ENCODE measurements at places on chromosomes 1 and 21.

DNA sequence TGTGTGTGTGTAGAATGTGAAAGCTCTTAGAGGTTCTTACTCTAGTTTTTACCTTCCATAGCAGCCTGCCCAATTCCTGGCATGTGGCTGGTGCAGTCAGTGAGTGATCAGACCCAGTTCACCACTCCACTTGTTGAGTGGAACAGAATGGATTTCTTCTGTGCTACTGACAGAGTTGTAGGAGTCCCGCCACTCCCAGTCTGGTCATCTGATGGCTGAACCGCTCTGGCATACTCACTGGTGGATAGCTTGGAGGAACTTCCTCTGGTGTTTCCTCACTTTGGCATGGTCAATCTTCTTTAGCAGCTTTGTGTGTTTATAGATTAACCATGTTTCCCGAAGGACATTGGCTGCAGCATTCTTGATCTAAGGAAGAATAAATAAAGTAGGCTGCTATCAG is 106.7 kb upstream of the ADAR start:
- peak; percentile 60 for DNase-seq

DNA sequence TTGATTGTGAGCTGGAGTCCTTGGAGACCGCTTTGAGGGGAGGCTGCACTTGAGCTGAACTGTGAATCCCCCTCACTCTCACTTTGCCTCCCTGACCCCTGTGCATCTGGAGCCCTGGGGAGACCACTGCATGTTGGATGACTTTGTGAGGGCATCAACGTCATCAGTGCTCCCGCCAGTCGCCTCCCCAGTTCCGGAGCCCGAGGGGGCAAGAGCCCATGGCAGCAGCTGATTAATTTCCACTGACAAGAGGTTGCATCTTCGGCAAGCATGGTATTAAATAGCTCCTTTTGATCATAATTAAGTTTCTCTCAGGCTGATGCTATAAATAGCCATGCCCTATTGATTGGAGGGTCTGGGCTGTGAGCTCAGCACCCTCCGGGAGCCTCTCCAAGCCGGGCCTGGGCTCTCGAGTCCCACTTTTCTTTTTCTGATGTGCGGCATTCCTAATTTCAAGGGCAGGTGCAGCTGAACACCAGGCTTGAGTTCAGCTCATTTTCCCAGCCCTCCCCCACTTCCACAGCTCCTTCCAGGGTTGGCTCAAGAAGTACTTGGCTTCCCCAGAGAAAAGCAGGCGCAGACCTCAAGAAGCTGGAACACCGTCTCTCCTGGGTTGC is 33.2 kb downstream of the KCND3 start:
- no peak for DNase-seq

GRCh38 chr21:44522753-44523204 is 17.2 kb downstream of the KRTAP10-1 start:
- DNase-seq, result peak; percentile 47

GRCh38 chr1:97158691-97159096 is 437.1 kb downstream of the PTBP2 start:
- no peak for DNase-seq

Data from tibial artery (tissue), 4 donors.